Mesothelial cell of epicardium (in vitro differentiated cells): ENCODE measurements at places on chromosomes 3 and 15. TPM values are rescaled to one million over a fixed set of nuclear protein-coding genes. Genes with fewer than 3 reads are reported as not detected.

The CHP1 gene
- 51.8 to 58.4 TPM (median 54.1 TPM) in 3 replicates for total RNA-seq

The TNFAIP8L3 gene
- total RNA-seq, result 0.31 to 0.75 TPM (median 0.61 TPM) in 3 replicates

The LOXL1 gene
- 62.9 to 69.0 TPM (median 68.6 TPM) in 3 replicates for total RNA-seq

The PRKAR2A gene
- total RNA-seq, result 34.1 to 37.5 TPM (median 35.4 TPM) in 3 replicates

The LMAN1L gene
- total RNA-seq, result 0.16 to 0.65 TPM (median 0.35 TPM) in 3 replicates

The KLHL6 gene
- total RNA-seq, result 0.05 to 0.16 TPM (median 0.07 TPM) in 3 replicates

The ZNF385D gene
- total RNA-seq, result 1.9 to 3.7 TPM (median 2.6 TPM) in 3 replicates

The SAXO2 gene
- total RNA-seq, result 3.3 to 4.3 TPM (median 4.0 TPM) in 3 replicates

The FXR1 gene
- total RNA-seq, result 208 to 216 TPM (median 211 TPM) in 3 replicates

The XRN1 gene
- total RNA-seq, result 46.7 to 56.9 TPM (median 47.9 TPM) in 3 replicates

The TTC23 gene
- 32.3 to 34.6 TPM (median 34.0 TPM) in 3 replicates for total RNA-seq

The SERPINI2 gene
- total RNA-seq, result not detected in 3 replicates

The SLC12A1 gene
- 0.13 to 0.31 TPM (median 0.14 TPM) in 3 replicates for total RNA-seq

The SERINC4 gene
- 0.09 to 0.20 TPM (median 0.18 TPM) in 3 replicates for total RNA-seq

The SCAMP5 gene
- 23.5 to 30.5 TPM (median 28.4 TPM) in 3 replicates for total RNA-seq

The AHSG gene
- total RNA-seq, result 0.14 TPM in 1 of 3 replicates, not detected in the others

The MKRN2OS gene
- total RNA-seq, result 0.25 to 0.29 TPM (median 0.29 TPM) in 3 replicates

The ACTC1 gene
- total RNA-seq, result 4.8 to 5.5 TPM (median 5.4 TPM) in 3 replicates

The HIGD2B gene
- not detected in 3 replicates for total RNA-seq

The PAQR5 gene
- 0.59 to 1.2 TPM (median 0.89 TPM) in 3 replicates for total RNA-seq

The LRTM1 gene
- total RNA-seq, result not detected in 3 replicates

The ELL3 gene
- total RNA-seq, result 0.69 to 1.2 TPM (median 0.90 TPM) in 3 replicates

The HAPLN3 gene
- 3.5 to 3.9 TPM (median 3.9 TPM) in 3 replicates for total RNA-seq

The SLC9C1 gene
- total RNA-seq, result 0.69 to 1.6 TPM (median 0.69 TPM) in 3 replicates
